CD4-positive, alpha-beta T cell treated with Interleukin-10 for 1 hour (primary cell): ENCODE measurements at places on chromosomes 5 and 9.

- DNase-seq = no peak
Measured at GRCh38 chr5:67693956-67694809, 497.6 kb upstream of the CD180 start.

DNA sequence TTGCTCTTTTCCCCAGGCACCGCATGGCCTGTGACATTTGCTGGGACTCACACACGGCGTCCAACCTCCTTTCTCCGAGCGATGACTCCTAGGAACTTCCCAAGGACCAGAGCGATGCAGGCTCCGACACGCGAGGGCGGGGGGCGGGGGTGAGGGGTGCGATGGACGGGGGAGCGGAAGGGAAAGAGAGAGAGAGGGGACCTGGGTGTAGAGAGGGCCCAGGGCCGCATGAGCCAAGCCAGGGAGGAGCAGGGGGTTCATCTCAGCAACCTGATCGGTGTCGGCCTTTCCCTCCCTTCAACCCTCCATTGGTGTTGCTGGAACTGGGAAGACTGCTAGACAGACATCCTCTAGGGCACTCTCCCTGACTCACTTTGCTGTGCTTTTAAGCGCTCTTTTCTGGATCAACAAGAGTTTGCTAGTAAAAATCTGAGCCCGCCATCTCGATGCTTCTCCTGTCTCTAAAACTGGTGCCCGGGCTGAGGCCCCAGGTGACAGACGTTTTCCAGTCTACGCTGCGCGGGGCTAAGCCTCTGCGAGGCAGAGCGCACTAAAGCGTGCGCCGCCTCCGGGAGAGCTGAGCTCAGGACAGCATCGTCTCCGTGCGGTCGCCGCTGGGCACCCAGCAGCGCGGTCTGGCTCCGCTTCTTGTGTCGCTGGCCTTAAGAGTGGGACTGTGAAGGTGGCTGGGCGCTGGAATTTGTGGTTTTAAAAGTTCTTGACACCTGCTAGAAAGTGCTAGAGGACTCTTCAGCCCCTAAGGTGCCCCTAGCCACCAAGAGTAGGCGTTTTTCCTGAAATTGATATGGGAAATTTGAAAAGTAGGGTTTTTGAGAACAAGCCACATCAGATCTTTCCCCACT is 1.0 kb upstream of the TSLP start:
- DNase-seq = no peak

GRCh38 chr5:176528761-176529115 is 8.5 kb downstream of the RNF44 start:
- DNase-seq = no peak

DNA sequence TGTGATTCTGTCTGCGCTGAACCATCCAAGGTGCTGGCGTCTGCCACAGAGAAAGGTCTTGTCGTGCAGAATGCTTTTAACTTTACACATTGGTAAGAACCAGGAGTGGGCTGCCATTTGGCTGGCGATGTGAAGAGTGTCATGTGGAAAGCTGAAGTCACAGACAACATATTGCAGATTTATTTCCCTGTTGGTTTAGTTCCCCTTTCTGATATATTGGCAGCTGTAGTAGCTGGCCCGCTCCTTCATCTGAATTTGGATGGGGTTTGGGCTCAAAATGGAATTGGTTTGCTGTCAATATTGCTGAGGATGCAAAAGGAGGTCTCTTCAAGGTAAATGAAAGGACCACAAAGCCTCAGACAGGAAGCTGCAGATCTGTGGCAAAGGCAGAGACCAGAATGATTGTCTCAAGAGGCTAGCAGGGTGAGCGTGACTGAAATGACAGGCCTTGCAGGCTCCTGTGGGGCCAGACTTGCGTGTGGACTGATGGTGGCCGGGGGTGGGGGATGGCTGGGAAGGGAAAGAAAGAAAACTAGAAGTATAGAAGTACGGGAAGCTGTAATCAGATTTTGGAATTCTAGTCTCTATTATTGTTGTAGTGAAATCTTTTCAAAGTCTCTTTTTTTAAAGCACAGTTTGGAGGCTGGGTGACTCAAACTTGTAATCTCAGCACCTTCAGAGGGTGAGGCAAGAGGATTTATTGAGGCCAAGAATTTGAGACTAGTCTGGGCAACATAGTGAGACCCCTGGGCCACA is 25.1 kb upstream of the CD180 start:
- DNase-seq = peak; percentile 70

DNA sequence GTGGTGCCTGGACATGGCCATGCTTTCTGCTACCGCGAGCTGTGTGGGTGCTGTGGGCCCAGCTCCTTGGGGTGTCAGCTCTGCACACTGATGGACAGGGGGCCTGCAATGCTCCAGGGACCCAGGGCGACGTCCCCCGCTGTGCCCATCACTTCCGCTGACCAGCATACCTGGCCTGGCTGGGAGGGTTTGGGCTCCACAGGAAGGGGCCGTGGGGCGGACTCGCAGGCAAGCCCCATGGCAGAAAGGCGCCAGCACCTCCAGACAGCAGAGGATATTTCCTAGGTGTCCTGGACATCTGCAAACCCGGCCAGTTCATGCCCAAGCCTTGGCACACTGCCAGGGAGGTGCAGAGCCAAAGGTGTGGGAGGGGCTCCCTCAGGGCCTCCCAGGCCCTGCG is 295.8 kb upstream of the IRX4 start:
- DNase-seq = no peak

GRCh38 chr5:128667751-128668150 is 129.7 kb upstream of the FBN2 start:
- no peak for DNase-seq

DNA sequence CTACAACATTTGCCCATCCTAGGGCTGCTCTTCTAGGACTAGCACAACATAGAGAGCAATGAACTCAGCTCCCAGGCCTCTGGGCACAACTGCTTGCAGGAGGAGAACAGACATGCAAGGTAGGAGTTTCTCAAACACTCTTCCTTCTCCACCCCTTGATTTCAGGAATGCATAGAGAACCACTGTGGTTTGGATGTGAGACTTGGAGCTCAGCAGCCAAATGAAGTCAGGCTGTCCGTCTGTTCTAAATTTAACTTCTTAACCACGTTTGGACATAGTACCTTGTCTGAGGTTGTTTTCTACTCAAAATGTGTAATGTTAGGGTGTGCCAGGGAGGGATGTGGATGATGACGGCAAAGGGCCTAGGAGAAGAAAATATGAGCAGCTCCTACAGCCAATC is 515.1 kb upstream of the TNC start:
- no peak for DNase-seq

- peak; percentile 65 for DNase-seq
Measured at GRCh38 chr5:149442563-149443182, 63.6 kb upstream of the IL17B start.

GRCh38 chr5:136910625-136911024 is 545.3 kb upstream of the TRPC7 start:
- no peak for DNase-seq

GRCh38 chr5:10555277-10555684 is 8.6 kb upstream of the ANKRD33B start:
- DNase-seq = no peak

GRCh38 chr9:929719-930118 is 46.7 kb upstream of the DMRT3 start:
- DNase-seq = no peak

GRCh38 chr9:137750566-137750965 is 127.0 kb upstream of the CACNA1B start:
- no peak for DNase-seq

- no peak for DNase-seq
Measured at GRCh38 chr5:133824661-133825254, 143.7 kb downstream of the C5orf15 start.

DNA sequence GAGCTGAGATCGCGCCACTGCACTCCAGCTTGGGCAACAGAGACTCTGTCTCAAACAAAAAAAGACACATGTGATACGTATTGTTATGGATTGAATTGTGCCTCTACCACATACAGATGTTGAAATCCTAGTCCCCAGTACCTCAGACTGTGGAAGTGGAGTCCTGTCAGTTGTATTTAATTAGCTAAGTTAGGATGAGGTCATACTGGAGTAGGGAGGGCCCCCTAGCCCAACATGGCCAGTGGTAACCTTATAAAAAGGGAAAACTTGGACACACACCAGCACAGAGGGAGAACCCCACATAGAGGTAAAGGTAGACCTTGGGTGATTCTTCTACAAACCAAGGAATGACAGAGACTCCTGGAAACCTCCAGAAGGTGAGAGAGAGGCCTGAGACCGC is 119.8 kb downstream of the GADD45G start:
- DNase-seq = no peak

GRCh38 chr5:9851458-9851857 is 221.3 kb upstream of the TAS2R1 start:
- DNase-seq = no peak

DNA sequence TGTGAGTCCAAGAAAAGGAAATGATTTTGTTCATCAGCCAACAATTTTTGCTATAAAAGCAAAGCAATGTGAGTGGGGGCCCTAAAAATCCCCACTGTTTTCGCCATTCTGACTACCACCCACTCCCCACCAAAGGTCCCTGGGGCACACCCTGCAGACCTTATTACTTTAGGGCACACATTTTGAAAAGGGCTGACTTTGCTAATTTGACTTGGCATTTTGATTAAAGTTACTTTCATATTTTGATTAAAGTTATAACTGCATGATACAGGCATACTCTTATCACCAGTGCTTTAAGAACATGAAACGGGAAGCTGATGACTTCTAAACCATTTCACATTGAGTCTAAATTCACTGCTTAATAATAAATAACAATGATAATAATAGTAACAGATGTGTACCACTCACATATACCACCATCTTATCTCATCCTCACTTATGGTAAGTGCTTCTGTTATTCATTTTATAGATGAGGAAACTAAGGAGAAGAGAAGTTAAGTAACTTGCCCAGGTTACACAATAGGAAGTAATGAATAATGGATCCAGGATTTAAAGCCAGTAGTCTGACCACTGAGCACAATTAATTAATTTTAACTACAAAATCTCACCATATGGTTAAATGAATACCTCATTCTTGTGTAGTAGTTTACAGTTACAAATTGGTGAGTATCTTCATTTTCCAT is 25.4 kb upstream of the NR3C1 start:
- DNase-seq = no peak
